Nephron progenitor cell (in vitro differentiated cells): ENCODE measurements at places on chromosomes 2 and 18.
A peak's percentile ranks its signal among the peaks of the same experiment; 100 is the strongest.

GRCh38 chr2:19611491-19612332 lies 253.3 kb upstream of the OSR1 start:
- no peak for DNase-seq

DNA sequence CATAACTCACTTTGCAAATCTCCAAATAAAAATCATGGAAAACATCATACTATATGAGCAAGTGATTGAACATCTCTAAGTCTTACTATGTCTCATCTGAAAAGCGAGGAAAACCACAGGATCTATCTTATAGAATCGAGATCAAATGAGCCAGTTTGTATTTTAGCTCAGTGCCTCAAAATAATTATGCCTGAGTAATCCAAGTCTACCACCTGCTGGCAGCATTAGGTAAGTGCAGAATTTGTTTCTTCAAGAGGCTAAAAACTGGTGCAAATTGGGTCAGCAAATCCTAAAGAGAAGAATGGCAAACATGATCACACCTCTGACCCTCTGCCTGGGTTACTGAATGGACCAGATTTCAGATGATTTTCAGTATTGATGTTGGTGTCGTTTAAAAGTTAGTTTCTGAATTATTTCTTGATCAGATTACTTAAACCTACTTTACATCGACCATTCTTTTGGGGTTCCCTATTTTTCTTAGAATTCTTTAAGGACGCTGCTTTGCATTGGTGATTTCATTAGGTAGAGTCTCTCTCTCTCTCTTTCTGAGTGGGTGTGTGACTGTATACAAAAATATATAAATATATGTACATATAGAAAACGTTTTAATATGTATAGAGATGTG lies 12.7 kb upstream of the FHOD3 start:
- peak; percentile 39 for DNase-seq

DNA sequence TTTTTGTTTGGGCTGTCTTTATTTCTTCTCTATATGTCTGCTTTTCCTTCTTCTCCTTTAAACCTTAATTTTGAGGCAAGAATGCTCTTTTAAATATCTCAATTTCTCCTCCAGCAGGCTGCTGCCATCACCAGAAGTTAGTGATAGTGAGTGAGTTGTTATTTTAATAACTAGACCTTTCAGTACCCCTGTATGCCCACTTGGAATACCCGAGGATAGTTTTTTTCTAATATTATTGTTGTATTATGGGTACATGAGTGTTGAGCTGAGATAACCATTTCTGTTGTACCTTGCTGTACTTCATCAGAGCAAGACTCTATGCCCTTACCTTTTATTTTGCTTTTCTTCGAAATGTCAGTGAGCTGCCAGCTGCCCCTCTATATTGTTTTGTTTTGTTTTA lies 50.1 kb downstream of the PPM1B start:
- DNase-seq: no peak

DNA sequence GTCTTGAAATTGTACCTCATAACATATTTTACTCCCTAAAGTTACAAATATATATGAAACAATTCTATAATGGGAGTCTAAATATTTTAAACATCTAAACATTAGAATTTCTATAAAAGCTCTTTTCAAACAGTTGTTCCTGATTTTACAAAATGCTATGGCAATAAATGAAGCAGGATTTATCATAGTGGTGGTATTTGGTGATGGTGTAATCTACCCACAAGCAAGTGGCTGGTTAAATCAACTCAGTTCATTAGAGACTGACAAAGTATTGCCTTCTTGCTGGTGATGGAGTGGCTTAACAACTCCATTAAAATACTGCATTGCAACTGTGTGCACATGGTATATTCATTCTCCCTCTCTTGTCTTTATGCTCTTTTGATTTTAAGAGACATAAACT lies 138.9 kb downstream of the PMAIP1 start:
- DNase-seq: no peak

DNA sequence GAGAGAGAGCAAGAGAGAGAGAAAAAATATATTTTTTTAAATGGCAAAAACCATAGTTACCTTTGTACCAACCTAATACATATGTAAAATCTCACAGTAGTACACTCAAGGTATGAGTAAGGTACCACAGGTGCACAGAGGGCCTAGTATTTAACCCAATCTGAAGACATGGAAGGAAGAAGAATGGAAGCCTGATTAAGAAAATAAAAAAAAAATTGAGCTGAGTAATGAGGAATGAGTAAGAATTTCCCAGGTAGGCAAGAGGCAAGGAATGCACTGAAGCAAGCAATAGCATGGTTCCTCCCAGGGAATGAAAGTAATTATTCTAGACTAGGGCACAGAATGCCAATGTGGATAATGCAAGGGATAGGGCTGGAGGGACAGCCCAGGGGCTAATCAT lies 294.2 kb downstream of the FIGN start:
- DNase-seq: no peak

DNA sequence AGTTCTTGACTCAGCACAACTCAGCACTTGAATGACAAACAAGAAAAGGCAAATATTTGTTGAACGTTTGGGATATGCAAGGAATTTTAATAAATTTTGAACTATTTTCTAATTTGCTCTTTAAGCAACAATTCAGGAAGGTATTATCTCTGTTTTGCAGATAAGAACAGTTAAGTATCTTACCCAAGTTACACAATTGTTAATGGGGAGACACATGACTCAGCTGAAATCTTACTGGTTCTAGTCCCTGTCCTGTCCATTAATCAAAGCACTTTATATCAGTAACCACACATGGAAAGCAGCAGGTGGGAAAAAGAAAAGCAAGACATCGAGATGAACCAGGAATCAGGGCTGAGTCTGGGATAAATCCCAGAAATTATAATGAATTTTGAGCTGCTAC lies 493.9 kb upstream of the PIK3C3 start:
- DNase-seq: no peak

DNA sequence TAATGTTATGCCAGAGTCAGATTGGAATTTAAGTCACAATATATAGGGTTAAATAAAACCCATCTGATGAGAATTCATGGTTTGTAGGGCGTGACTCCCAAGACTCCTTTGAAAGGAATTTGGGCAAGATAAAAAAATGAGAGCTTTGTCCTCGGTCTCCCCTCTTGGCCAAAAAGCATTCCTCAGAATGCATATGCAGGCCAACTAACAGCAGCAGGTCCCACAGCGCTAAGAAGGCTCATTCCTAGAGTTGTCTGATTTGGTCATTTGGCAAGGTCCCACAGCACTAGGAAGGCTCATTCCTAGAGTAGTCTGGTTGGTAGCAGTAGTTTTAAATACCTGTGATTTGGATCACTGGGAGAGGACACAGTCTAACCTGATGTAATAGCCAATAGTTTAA lies 106.3 kb upstream of the B3GNT2 start:
- no peak for DNase-seq

DNA sequence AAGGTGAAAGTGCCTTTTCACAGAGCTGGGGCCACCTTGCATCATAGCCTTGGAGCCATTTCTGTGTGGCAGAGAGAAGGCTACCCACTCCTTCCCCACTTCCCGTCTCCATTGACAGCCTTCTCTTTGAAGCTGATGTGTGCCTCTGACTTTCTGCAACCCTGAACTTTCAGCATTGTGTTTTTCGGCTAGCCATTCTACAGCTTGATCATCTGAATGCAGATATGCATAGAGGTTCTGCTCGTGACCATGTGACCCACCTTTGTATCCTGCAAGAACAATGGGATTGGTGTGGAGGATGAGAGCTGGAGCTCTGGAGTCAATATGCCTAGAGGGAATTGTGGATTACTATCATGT lies 69.1 kb upstream of the KCNE4 start:
- no peak for DNase-seq
